Activated gamma-delta T cell treated with Interleukin-2 at 50 U/mL for 16 hours (primary cell): ENCODE measurements at places on chromosomes 4 and X.

- DNase-seq, result no peak
These were observed 32.5 kb upstream of the TASL start for GRCh38 chrX:30610026-30610425.

- DNase-seq, result no peak
These were observed 41.8 kb downstream of the SMS start for GRCh38 chrX:21982311-21982710.

DNA sequence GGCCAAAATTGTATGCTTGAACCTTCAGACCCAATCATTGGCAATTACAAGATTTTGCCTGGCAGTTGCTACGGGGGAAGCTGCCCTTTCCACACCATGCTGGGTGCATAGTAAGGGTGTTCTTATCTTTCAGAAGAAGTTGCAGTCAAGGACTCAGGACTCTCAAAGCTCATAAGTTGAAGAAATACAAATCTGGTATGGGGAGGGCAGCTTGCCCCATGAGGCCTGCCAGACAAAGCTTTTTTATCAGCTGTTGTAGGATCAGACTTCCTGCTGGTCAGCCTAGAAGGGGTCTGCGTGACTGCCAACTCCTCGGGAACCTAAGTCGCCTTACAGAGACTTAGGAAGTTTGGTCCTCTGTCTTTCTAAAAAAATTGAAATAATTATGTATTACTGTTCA is 174.9 kb upstream of the TECRL start:
- DNase-seq, result no peak

DNA sequence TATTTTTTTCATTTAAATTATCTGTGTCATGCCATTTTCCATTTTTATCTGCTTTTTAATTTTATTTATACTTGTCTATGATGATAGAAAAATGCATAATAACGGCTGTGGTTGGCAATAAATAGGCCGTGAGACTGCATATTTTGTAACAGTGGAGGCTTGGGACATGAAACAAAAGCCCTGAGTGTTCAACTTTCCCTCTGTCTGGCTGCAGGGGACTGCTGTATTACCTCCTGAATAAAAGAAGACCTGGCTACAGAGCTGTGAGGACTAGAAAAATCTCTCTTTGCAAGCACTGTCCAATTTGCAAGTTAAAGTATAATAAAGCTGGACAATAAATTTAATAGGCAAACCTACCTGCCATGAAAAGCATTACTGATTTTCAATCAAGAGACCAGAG is 82.1 kb downstream of the MAGEB10 start:
- DNase-seq, result no peak

DNA sequence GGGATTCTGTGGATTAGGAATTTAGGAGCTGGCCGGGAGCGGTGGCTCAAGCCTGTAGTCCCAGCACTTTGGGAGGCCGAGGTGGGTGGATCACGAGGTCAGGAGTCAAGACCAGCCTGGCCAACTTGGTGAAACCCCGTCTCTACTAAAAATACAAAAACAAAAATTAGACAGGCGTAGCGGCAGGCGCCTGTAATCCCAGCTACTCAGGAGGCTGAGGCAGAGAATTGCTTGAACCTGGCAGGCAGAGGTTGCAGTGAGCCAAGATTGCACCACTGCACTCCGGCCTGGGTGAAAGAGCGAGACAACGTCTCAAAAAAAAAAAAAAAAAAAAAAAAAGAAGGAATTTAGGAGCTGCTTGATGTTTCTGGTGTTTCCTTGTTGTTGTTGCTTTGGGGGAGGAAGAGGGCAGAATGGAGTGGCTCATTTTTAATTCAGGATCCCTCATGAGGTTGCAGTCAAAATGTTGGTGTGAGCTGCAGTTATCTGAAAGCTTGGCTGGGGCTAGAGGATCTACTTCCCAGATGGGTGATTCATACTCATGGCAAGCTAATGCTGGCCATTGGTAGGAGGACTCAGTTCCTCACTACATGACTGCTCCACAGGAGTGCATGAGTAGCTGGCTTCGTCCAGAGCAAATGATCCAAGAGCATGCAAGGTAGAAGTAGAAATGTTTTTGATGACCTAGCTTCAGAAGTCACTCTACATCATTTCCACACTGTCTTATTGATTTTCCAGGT is 26.5 kb upstream of the JADE1 start:
- no peak for DNase-seq

GRCh38 chr4:118816538-118817177 is 19.3 kb downstream of the SEC24D start:
- DNase-seq, result no peak

GRCh38 chrX:12843061-12843667 is 23.7 kb upstream of the TLR7 start:
- DNase-seq, result no peak

- no peak for DNase-seq
These were observed 43.8 kb downstream of the WWC2 start for GRCh38 chr4:183142571-183143550.

- DNase-seq, result no peak
These were observed 185.0 kb upstream of the GPRIN3 start for GRCh38 chr4:89492581-89493071.
